CD8-positive, alpha-beta T cell (primary cell): ENCODE measurements at places on chromosomes 1 and 21.

- DNase-seq, result no peak
These were observed 513 bp upstream of the RAB3GAP2 start for GRCh38 chr1:220272841-220273090.

DNA sequence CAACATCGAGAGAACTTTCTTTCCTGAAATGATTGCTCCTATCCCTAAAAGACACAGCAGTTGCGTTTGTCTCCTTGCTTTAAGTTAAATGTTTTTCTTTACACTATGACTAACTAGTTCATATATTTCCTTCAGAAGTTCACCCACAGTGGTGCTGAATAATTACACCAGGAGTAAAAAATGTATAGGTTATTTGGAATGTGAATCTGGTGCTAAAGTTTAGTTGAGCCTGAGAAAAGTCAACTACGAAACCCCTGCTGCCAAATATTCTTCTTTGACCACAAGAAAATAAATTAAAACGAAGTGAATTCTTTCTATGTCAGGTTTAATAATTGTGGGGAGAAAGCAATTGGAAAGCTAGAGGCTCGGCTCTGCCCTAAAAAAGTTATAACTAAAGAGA is 52.8 kb downstream of the C4BPA start:
- DNase-seq, result no peak

GRCh38 chr1:240917976-240918375 is 306.0 kb upstream of the GREM2 start:
- no peak for DNase-seq

- DNase-seq, result no peak
These were observed 2.1 kb upstream of the SELENON start for GRCh38 chr1:25797939-25798338.

DNA sequence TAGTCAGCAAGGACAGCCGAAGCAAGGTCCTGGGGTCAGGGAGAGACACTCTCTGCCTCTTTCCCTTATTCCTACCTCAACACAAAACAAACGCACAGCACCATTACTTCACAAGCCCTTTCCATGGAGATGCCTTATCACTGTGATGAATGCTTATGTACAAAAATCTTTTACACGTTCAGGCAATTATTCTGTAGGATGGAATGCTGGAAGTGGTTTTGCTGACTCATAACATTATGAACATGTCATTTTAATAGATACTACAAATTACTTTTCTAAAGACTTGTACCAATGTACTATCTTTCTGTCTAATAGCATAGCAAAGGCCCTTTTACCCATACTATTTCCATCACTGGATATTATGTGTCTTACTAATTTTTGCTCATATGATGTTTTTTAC is 98.4 kb downstream of the TTLL7 start:
- no peak for DNase-seq

DNA sequence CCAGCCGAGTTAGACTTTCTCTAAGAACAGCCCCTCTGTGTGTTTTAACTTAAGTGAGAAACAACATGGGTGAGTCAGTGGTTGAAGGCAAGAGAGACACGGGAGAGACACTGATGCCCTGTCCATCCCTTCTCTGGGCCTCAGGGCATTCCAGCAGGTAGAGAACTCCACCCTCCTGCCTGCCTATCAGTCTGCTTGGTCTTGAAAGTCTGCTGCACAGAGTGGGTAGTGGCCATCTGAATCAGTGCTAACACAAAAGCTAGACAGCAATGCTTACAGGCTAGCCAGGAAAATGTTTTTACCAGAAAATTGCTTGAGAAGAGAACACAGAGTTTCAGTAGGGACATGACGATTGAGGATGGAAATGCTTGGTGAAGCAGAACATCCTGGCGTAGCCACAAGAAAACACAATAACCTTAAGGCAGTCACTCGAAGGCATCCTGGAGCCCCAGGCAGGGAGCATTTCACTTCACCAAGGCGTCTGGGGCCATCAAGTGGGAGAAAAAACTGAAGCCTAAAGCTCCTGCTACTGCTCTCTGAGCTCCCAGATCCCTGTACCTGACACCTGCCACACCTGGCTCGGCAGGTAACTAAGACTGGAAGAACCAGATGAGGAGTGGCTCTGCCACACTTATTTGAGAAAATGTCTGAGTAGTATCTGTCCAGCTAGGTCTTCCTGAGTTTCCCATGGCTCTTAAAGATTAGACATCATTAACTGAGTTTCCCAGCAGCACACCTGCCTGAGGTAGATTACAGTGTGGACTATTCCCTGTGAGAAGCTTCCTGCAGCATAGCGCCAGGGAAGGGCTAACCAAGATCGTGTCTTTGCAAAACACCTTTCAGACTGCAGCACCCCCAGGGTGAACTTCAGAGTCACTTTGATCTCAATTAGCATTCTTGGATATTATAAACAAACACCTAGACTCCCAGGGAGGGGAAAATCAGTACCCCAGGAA is 18.1 kb upstream of the LBR start:
- DNase-seq, result no peak

DNA sequence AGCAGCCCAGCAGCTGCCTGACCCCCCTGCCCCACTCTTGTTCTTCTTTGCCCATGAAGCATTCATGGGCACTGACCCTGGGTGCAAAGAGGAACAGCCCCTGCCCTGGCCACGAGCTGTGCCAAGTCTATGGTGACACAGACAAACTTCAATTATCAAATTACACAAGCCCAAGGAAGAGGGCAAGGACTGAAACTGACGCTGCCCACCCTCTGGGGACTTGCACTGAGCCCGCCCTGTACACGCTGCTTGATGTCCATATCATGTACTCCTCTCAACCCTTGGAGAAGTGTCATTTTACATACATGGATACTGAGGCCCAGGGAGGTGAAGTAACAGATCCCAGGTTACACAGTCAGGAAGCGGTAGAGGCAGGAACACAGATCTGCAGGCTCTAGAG is 32.1 kb downstream of the NKAIN1 start:
- no peak for DNase-seq
